Activated CD8-positive, alpha-beta T cell treated with anti-CD3 and anti-CD28 coated beads, Interleukin-2, amount 10 ng/mL, durations not matched to agents 7 days and 5 days (primary cell): ENCODE measurements at places on chromosomes 3 and 15. TPM values are rescaled to one million over a fixed set of nuclear protein-coding genes. Genes with fewer than 3 reads are reported as not detected.

GRCh38 chr15:39855400-39855799 lies 64.7 kb downstream of the GPR176 start:
- DNase-seq: no peak

DNA sequence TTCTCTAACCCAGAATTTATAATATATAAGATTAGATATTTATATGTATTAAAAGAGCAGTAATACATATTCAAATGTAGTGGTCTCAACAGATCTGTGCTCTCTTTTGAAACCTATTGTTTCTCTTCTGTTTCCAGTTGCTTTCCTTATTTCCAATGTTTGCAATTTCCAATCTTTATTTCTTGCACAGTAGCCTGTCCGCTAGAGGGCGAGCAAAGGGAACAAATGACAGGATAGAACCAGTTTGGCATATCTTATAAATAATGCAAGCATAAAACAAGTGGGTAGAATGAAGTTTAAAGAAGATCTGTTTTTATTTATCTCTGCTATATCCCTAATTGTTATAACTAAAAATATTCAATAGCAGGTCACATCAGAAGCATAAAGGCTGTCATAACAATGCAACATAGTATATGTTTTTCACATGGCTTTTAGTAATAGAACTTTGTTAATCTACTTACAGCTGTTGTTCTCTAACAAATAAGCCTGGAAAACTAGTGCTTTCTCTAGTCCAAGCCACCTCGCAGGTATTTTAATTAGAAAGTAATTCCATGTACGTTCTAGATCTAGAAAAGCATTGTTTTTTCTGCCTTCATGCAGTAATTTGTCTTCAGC lies 15.1 kb upstream of the TCAIM start:
- peak; percentile 65 for DNase-seq

- DNase-seq: no peak
Observed at GRCh38 chr3:112394003-112394640, 61.2 kb downstream of the CD200 start.

- peak; percentile 19 for DNase-seq
Observed at GRCh38 chr3:65732051-65732935, 306.4 kb downstream of the MAGI1 start.

Gene GALNT15
- not detected for total RNA-seq
